ENCODE measurements at places on chromosomes 16 and 17.

DNA sequence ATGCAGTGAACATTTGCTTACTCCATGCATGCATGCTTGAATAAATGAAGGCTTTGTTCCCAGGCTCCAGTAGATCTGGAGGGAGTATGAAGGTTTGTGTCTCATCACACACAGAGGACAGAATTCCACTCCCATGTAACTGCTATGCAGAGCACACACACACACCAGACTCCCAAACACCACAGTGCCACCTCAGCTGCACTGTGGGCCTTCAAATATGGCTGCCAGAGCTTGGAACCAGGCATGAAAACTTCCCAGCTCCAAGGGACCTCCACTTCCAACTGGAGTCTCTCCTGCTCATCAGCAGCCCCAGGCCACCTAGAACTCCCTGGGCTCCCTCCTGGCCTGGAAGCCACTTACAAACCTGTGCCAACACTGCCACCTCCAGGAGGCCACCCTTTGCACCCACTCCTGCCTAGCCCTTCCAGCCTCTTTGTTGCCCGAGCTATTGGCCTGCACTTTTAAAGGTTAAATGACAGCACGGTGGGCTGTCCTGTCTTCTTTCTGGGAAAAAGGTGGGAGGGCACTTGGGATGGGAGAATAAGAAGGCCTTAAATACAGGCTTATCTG lies 151.2 kb downstream of the ZNF423 start:
- no peak for DNase-seq

DNA sequence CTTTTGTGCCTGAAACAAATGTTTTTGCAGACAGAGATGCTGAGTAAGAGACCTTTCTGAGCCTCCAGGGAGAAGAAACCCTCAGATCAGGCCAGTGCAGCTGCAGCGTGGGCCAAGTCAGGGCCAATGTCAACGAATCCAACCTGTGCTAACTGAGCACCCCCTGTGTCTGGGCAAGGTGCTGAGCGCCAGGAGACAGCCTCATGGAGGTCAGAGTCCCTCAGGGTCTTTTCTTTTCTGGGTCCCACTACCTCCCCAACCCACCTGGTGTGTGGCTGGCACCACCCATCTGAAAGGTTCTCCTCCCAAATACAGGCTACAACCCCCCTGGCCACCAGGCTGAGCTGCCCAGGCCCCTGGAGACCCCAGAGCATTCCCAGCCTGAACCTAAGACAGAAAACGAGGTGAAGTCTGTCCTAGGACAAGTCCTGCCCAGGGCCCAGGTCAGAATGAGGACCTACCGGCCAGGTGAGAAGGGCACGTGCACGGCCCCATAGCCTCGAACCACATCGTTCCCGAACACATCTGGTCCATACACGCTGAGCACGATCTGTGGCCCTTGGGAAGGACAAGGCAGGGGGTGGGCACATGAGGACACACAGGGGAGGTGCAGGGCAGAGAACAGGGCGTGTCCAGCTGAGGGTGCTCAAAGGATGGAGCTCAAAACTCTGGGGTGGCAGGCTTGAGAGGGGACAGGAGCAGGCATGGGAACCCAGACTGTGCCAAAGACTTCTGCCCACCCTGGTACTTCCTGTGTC lies 15.0 kb downstream of the B9D1 start:
- no peak for DNase-seq

DNA sequence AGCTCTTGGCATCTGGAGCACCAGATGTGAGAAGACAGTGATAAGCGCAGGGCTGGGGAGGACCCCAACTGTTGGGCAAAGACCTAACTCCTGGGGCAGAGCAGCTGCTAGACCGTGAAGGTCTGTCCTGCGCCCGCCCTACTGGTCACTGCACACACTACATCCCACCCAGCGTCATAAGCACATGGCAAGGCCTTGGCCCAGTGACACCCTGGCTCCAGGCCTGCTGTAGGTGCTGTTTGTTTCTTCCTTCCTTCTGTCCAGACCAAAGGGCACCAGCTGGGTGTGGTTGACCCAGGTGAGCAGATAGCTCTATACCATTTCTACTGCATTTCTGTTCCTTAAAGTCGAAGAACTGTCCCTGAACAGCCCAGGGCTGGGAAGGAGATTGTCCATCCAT lies 6.4 kb downstream of the TRPV3 start:
- no peak for DNase-seq

DNA sequence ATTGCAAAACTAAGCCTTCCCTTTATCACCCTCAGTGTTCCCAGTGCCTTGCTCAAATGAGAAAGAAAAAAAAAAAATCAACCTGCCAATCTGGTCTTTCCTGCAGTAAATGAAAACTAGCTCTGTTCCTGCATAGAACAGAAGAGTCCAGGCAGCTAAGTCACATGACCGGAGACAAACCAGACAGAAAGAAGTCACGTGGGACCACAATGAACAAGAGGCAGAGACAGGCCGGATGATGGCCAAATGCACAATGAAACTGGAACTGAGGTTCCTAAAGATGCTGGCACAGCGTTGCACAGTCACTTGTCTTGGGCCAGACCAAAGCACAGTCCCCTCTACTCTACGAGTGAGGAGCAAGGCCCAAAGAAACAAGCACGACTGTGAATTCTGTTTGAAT lies 172.5 kb downstream of the GRIN2A start:
- no peak for DNase-seq

DNA sequence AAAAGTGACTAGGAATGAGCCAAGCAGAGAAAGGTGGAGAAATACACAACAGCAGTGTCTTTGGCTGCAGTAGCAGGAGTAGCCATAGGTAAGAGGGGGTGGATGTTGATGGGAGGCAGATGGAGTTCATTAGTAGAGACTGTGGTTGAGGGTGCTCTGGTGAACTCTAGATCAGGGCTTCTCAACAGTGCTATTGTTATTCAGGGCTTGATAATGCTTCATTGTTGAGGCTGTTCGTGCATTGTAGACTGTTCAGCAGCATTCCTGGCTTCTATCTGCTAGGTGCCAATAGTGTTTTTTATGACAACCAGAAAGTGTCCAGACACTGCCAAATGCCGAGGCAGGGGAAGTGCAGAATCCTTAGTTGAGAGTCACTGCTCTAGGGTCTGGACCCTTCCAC lies 3.6 kb downstream of the ALKBH5 start:
- DNase-seq, result no peak

DNA sequence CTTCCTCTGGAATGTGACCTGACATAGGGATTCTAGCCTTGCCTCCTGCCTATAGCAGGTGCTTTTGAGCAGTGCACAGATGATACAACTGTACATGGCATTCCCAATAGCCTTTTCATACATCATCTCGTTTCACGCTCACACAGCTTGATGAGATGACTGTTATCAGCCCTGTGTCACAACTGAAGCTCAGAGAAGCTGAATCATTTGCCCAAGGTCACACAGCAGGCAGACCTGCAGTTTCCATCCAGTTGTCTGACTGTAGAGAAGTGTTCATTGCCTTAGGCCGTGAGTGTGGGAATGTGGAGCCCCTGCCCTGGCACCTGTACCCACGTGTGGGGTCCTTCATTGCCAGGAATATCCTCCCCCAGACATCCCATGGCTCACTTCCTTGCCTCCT lies 20.1 kb downstream of the WFDC1 start:
- no peak for DNase-seq

GRCh38 chr16:30382111-30382881 lies at the start of gene SEPTIN1:
Gene SEPTIN1, minus strand, starts transcription at chr16:30382561. Its CDS starts 19 bp downstream, at chr16:30382542.
- DNase-seq, result peak; percentile 75

DNA sequence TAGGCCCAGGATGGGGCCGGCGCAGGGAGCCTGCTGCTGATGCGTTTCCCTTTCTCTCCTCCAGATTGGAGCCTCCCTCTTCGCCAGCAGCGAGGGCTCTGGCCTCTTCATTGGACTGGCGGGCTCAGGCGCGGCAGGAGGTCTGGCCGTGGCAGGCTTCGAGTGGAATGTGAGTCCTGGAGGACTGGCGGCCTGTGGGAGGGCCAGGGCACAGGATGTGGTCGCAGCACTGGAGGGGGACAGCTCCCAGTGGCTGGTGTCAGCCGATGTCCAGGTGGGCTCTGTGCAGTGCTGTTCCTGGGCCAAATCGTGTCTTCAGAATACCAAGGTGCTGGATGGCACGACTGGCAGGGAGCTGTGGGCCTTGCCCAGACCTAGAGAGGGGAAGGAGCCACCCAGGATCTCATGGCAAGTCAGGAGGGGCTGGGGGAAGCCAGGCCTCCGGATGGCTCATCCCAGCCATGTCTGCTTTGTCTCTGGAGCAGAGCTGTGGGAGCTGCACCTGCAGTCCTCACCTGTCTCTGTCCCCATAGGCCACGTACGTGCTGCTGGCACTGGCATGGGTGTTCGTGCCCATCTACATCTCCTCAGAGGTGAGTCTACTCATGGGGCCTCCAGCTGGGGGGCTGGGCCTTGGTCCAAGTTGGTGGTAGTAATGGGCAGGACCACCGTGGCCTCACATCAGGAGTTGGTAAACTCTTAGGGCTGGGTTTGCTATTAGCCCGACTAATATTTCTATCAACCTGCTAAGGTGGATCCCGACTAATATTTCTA lies 7.3 kb downstream of the SLC5A10 start:
- DNase-seq, result peak; percentile 5
